NCI-H2107 (cell line): ENCODE measurements at places on chromosomes 5 and 9.

DNA sequence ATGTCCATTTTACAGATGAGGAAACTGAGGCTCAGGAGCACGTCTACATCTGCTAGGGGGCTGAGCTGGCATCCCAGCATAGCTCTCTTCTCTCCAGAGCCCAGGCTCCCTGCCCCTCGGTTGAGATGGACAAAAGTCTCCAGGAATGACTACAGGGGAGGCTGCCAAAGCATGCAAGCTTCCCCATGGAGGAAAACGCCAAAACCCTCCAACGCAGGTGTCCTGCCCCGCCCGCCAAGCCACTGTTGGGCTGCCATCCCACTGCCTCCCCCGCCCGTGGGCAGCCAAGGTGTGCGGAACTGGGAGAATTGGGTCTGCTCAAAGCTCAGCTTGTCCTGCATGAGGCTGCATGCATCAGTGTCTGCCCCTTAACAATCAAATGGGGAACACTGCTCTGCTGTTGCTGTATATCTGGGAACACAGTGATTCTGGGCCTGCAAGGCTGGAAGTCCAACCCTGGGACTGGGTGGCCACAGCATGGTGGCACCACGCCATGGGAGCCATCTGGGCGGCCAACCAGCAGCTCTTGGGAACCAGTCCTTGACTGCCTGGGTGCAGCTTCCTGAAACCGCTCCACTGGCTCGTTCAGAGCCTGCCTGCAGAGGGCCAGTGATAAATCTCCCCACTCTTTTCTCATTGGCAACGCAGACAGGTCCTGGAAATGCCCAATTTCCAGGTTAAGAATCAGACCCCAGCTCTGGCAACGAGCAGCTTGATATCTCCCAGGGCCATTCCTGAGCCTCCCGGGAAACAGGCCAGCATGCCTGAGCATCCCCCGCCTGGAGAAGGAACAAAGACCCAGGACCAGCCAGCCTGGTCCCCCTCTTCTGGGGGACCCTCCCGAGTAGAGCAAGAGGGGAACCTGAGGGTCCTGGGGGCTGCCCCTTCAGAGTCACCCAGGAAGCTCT, 3.5 kb downstream of the RALGDS start:
- no peak for DNase-seq

DNA sequence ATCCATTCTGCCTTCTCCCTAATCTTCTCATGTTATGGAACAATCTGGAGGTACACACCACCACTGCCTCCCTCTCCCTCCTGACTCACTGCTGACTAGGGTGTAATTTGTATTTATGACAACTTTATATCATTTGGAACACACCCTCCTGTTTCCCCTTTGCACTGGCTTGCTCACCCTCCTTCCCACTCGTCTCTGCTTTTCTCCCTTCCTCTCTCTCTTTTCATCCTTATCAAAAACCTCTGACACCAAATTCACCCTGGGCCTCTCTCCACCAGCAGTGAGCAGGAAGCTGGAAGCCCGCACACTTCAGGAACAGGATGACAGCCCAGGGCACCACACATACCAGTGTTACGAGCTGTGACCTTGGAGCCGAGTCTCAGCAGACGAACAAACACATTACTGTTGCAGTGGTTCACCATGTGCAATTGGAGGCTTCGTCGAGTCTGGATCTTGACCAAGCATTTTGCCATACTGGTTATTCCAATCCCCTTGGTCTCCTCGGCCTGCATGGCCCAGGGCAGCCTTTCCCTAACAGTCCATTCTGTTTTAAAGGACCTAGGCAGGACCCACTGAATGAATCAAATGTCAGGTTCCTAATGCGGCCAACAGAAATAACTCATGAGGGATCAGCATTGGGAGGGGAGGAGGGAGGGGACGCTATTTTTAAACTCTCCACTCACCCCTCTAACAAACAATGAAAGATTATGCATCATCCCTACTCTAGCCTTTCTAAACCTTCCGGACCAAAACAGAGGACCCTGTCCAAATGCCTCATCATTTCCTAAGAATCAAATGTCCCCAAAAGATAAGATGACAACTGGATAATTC, 203.9 kb upstream of the RASEF start:
- DNase-seq, result no peak

DNA sequence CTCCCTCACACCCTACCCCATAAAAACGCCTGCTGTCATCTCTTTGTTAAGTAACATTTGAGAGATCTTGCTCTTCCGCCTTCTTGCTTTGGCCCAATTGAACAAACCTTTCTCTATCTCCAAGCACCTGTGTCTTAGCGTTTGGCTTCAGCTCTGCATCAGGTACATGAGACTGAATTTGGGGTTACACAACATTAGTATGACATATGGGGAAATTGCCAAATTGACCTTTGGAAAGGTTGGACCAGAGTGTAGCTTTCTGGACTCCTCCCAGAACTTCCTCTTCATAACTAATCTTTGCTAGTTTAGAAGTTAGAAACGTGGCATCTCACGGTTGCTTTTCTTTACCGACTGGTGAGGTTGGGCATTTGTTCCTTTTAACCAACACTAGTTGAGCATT, 3.5 kb upstream of the EXOSC3 start:
- DNase-seq, result no peak

GRCh38 chr5:31551878-31552277, 19.8 kb downstream of the C5orf22 start:
- no peak for DNase-seq

- no peak for DNase-seq
Measured at GRCh38 chr9:107989099-107989498, 499.5 kb upstream of the KLF4 start.

GRCh38 chr9:116095403-116095802, 58.2 kb upstream of the PAPPA start:
- no peak for DNase-seq

DNA sequence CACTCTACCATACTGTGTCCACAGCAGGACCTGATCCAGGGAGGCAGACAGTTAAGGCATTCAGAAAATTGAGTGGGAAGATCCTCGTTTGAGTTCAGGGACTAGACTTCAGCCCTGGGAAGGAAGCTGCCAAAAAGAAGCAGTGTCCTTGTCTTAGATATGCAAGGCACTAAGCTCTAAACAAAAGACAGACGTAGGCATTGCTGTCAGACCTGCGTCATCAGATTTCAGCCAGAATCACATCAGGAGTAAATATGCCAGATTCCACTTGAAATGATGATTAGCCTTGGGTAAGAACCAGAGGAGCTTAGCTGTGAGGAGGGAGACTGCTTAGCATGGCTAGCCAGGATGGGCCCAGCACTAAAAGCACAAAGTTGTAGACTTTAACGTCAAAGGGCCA, 56.7 kb downstream of the MAMDC2 start:
- no peak for DNase-seq

- no peak for DNase-seq
Measured at GRCh38 chr9:125789196-125789595, 42.0 kb downstream of the PBX3 start.

DNA sequence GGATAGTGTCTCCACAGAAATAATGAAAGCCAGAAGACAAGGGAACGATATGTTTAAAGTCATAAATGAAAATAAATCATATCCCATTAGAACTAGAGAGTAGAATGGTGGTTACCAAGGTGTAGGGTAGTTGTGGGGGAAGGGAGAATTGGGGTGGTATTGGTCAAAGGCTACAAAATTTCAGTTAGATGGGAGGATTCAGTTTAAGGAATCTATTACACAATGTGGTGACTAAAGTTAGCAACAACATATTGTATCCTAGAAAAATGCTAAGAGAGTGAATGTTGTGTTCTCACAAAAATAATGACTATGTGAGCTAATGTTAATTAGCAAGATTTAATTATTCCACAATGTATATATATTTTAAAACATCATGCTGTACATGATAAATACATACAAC, 27.8 kb upstream of the LARP1 start:
- DNase-seq, result no peak

DNA sequence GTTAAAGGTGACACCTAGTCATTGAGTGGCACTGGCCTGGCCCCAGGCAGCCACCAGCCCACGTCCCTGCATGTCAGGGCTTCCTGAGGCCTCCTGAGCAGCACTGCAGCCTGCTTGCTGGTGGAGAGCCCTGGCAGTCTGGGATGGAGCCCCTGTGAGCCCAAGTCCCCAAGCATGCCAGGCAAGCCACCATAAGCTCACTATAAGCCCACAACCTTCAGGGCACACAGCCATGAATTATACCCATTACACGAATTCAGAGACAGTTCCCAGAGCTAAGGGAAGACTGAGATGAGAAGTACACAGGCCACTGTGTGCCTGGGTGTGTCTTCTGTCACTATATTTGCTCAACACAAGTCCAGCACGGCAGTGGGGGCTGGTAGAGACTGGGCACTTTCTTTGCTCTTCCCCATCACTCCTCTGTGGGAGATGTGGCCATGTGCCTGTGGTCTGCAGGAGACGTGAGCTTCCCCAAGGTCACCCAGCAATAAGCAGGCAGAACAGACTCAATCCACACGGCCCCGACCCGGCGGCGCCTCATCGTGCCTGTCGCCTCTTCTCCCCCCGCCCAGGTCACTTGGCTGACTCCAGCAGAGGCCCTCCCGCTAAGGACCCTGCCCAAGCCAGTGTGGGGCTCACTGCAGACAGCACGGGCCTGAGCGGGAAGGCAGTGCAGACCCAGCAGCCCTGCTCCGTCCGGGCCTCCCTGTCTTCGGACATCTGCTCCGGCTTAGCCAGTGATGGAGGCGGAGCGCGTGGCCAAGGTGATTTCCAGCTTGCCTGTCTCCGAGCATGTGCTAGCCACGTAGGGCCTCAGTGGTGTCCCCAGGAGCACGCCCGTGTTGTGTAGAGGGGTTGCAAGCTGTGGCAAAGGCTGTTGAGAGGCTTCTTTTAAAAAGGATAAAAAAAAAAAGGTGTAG, 114.8 kb downstream of the WNK2 start:
- no peak for DNase-seq

- no peak for DNase-seq
Measured at GRCh38 chr9:133253268-133253667, 21.7 kb downstream of the ABO start.

DNA sequence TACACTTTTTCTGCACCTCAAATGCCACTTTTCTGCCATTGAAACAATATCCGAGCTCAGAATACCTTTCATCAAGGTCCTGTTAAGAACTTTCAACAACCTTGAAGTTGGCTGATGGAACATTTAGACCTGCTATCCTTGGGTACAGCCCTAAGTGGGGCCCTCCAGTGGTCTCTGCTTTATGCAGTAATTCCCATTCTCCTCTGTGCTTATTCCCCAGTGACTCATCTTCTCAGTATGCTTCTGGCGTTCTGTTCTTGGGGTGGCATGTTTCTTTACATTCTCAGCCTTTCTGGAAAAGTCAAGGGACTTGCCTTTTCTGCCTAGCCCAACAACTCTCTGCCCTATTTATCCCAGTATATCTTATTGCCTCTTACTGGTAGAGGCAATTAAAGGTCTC, 7.1 kb downstream of the ANP32B start:
- no peak for DNase-seq

- no peak for DNase-seq
Measured at GRCh38 chr9:87803623-87804345, 77.9 kb downstream of the CTSL start.

- no peak for DNase-seq
Measured at GRCh38 chr9:100505564-100506159, 32.7 kb downstream of the TMEFF1 start.

DNA sequence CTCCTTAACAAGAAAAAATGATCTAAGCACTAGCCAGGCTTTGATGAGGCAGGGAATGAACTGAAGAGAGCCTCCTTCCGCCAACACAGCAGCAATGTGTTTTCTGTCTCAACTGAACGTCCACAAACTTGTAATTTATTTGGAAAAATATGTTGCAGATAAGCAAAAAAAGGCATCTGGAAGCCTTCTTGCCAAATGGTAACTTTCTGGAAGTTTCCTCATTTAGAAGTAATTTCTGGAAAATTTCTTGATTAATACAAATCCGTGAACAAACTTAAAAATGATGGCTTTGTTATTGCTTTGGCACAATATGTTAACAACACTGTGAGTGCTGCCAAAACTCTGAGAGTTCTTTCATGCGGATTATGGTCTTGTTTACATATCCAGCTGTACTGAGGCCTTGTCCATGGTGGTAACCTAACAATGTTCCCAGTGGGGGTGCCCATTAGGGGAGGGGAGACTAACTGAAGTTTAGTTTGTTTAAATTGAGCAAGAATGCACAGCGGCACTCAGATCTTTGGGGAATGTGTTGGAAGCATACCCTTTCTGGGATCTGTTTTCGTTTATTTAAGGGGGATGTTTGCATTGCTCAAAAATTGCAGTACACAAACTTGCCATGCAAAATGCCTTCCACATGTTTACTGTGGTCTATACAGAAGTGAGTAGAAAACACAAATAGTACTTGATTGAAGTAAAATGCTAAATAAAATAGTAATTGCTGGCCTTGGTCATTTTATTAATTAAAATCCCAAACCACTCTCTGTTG, 334.7 kb downstream of the NR2F1-AS1 start:
- no peak for DNase-seq

DNA sequence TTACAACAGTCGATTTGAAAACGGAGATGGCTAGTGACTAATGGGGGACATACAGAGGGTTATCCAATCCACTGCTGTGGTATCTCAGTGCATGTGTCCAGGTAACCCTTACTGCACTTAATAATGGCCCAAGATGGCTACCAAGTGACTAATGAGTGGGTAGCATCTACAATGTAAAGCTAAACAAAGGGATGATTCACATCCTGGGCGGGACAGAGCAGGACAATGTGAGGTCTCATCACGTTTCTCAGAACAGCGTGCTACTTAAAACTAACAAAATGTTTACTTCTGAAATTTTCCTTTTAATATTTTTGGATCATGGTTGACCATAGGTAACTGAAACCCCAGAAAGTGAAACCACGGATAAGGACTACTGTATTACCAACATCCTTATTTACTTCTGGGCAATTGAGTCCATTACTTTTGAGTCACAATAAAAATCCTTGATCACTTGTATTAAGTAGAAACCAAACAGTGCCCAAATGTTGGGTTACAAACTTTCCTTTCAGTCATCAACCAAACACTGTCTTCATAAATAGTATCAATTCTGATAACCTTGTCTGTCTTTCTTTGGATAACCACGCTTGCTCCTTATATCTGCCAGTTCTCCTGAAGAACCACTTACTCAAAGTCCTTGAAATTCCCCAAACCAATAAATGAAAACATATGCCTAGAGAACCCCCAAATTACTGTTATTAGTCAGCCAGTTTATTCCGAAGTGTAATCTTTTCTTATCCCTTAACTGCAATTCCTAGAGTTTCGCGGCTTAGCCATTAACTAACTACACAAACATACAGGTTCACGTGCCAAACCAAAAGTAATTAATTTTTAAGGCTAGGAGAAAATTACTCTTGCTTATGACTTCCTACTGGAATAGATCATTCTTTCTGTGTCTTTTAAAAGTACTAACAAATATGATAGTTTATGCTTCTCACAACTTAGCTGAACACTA, 59.7 kb downstream of the ELL2 start:
- no peak for DNase-seq

GRCh38 chr9:1236061-1236460, 185.9 kb downstream of the DMRT2 start:
- no peak for DNase-seq

GRCh38 chr9:137705443-137705863, 86.6 kb downstream of the EHMT1 start:
- no peak for DNase-seq

DNA sequence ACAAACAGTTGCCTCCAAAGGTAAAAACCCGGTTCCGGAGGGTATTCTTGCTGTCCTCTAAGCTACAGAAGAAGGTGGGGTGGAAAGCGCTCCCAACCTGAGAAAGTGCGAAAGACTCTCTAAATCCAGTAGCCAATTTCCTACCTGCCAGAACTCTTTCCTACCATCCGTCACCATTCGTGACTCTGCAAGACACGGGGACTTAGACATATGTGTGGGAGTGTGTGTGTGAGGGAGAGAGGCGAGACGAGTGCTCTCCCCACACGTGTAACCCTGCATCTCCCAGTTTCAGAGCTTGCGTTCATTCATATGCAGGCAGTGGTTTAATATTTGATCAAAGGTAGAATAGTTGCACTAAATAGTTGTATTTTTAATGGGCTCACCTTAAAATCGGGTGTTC, 473 bp upstream of the GABRA1 start:
- no peak for DNase-seq
